ENCODE measurements at places on chromosomes 16 and 17. TPM values are rescaled to one million over a fixed set of nuclear protein-coding genes. Genes with fewer than 3 reads are reported as not detected.
A peak's percentile ranks its signal among the peaks of the same experiment; 100 is the strongest.

DNA sequence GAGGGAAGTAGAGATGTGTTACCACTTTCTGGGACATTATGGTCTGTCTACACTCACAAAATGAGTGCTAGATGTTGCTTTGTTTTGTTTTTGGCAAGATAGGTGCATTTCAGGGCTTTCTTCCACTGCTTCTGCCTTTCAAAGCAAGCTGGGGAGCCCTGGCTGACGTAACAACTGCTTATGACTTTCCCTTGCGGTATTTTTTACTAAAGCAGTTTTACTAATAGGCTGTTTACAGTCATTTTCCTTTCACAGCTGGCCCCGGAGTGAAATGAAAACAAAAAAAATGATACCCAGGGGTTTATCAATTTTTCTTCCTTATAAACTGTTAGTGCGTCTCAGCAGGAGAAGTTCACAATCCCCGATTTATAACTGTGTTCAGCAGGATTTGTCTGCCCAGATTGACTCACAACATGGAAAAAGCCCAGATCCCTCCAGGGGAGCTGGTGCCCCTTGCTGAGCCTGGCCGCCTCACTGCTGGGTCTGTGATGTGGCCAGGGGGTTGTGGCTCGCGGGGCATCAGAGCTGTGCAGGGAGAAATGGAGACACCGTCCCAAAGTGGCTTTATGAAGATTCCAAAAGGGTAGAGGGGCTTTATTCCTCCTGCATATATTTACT is 184.4 kb upstream of the HS3ST3A1 start:
- no peak overlapping the region for H3K27ac ChIP-seq
- no peak for DNase-seq
- H3K4me1 ChIP-seq: no peaks in the 10 kb centered on the region
- no peaks in the 10 kb centered on the region for H3K27me3 ChIP-seq

DNA sequence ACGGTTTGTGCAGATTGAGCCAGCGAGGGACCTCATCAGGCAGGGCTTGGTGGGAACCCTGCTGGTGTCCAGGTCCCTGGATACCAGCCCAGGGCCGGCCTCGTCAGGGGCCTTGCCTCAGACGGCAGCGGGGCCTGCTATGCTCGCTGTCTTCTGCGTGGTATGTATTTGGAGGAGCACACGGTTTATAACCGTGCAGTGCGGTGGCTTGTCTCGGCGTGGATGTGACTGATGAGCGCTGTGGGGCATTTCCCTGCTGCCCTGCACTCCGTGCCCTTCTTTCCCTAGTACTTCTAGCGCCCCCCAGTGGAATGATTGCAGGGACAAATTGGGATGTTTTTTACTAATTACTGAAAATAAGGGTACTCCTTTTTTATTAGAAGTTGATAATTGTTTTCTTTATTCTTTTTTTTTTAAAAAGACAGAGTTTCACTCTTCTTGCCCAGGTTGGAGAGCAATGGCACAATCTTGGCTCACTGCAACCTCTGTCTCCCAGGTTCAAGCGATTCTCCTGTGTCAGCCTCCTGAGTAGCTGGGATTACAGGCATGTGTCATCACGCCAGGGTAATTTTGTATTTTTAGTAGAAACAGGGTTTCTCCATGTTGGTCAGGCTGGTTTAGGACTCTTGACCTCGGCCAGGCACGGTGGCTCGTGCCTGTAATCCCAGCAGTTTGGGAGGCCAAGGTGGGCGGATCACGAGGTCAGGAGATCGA is 15.3 kb downstream of the TBCD start:
- DNase-seq: no peak
- H3K27ac ChIP-seq: no peak overlapping the region
- no peak overlapping the region for H3K4me3 ChIP-seq
- peaks cover 15% of the 10 kb centered on the region for H3K36me3 ChIP-seq
- no peaks in the 10 kb centered on the region for H3K4me1 ChIP-seq
- H3K27me3 ChIP-seq: no peaks in the 10 kb centered on the region

GRCh38 chr16:58119509-58119845 is 9.7 kb downstream of the CFAP20 start:
- DNase-seq: no peak
- no peak overlapping the region for H3K4me3 ChIP-seq
- no peaks in the 10 kb centered on the region for H3K27me3 ChIP-seq
- no peak overlapping the region for H3K27ac ChIP-seq
- H3K36me3 ChIP-seq: peaks cover 8% of the 10 kb centered on the region

- no peaks in the 10 kb centered on the region for H3K4me1 ChIP-seq
- H3K27ac ChIP-seq: no peak overlapping the region
- no peaks in the 10 kb centered on the region for H3K27me3 ChIP-seq
- H3K4me3 ChIP-seq: no peak overlapping the region
Measured at GRCh38 chr17:9943343-9943742, 38.3 kb upstream of the RCVRN start.

- no peak overlapping the region for H3K27ac ChIP-seq
- H3K4me1 ChIP-seq: no peaks in the 10 kb centered on the region
- no peak for DNase-seq
- H3K4me3 ChIP-seq: no peak overlapping the region
- H3K36me3 ChIP-seq: no peaks in the 10 kb centered on the region
Measured at GRCh38 chr16:10122546-10122945, 59.7 kb downstream of the GRIN2A start.

DNA sequence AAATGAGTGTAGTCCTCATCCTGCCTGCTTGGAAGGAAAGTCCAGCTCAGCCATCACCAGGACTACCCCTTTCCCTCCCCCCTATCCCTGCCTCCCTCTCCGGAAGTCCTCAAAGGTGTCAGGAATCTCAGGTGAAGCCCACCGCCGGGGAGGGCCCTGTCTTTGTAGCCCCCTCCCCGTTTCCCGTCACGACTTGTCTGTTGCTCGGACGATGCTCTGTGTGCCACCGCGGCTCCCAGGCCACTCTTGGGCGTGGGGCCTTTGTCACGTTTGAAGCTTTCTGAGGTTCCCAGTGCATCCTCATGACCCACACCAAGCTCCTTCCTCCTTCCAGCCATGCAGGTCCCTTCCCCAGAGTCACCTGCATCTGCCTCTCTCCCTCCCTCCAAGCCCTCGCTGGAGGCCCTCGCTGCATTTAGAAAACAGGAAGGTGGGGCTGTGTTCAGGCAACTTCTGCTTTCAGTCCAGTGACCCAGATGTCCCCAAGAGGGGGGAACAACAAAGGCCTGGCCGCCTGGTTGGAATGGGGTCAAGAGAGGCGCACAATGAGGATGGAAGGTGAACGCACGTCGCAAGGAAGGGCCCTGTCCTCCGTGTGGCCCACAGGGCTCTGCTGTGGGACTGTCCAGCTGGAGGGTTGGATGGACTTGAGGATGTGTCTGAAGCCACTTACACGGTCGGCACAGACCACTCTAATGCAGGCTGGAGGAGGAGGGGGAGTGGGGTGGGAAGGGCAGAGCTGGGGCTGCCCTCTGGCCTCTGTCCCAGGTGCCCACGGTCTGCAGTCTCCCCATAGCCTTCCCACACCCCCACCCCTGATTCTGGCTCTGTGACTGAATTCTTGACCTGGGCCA is 59.9 kb downstream of the OR1D5 start:
- peak; percentile 32 for DNase-seq
- H3K27me3 ChIP-seq: no peaks in the 10 kb centered on the region
- peaks cover 35% of the 10 kb centered on the region for H3K4me1 ChIP-seq
- peak overlapping the region; percentile 78 for H3K27ac ChIP-seq
- peak overlapping the region; percentile 40 for H3K4me3 ChIP-seq

GRCh38 chr17:73552300-73553048 is 91.8 kb downstream of the SDK2 start:
- H3K36me3 ChIP-seq: no peaks in the 10 kb centered on the region
- no peaks in the 10 kb centered on the region for H3K4me1 ChIP-seq
- no peak for DNase-seq

DNA sequence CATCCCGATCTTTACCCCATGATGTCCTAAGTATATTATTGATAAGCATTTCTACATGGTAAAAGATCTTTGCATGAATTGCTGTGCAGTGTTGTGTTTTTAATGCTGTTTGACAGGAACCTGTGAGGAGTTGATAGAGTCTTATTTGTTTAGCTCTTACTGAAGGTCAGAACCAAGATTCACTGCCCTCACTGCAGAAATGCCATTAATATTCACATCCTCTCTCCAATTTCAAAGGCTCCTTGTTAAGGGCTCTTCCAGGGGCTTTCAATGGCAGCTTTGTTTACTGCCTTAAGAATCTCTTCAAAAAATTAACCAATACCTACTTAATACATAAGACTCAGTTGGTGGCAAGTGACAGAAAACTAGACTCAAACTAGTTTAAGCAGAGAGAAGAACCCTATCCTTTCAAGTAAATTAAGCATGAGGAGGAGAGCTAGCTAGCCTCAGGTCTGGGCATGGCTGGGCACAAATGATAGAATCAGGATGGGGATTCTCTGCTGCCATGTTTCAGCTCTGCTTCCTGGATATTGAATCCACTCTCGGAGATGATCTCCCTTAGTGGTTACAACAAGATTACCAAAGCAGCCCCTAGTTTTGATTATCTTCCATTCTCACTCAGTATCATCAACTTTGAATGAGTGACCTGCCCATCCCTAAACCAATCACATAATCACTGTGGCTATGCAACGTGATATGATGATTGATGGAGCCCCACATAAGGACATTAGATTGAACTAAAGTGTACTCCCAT is 311.8 kb downstream of the CDH11 start:
- no peaks in the 10 kb centered on the region for H3K36me3 ChIP-seq
- H3K4me3 ChIP-seq: no peak overlapping the region
- H3K27me3 ChIP-seq: no peaks in the 10 kb centered on the region
- DNase-seq: no peak
- H3K27ac ChIP-seq: no peak overlapping the region

- no peak for DNase-seq
- no peak overlapping the region for H3K4me3 ChIP-seq
- H3K27me3 ChIP-seq: no peaks in the 10 kb centered on the region
- H3K4me1 ChIP-seq: no peaks in the 10 kb centered on the region
- no peaks in the 10 kb centered on the region for H3K36me3 ChIP-seq
- H3K27ac ChIP-seq: no peak overlapping the region
Measured at GRCh38 chr16:8346294-8346693, 244.0 kb downstream of the TMEM114 start.

DNA sequence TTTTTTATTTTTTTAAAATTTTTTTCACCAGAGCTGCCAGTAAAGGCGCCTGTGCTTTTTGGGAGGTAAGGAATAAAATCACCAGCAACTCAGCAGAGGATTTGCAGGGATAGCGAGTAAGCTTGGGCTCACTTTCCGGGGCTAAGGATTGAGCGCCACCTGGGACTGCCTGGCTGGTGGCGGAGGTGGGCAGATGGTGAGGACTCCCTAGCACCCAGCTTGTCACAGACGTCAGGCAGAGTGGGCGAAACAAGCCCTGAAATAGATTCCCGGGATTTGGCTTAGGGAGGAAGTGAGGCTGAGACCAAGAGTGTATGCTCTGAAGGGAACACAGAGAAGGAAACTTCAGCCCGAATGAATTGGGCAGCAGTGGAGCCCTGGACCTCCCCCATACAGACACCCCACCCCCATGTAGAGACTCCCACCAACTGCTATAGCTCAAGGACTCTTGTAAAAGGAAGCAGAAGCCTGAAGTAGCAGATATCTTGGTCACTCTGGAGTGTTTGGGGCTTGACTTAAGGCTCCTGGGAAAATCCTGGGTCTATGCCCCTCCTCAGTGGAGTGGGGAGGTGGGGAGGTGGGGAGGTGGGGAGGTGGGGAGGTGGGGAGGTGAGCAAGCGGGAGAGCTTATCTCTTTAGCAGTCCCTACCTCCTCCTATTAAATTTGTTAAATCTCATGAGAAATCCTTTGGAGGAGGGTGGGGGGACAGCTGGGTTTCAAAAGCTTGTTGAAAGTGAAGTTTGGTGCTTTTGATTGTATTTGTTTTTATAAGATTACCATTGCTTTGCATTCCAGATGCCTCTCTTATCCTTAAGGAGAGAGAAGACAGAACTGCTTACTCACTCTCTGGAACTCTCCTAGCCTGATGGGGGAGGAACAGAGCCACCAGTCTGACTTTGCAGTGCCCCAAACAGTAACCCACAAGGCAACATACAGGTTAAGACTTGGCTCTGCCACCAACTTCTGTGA is 8.2 kb downstream of the ARL4D start:
- no peak overlapping the region for H3K4me3 ChIP-seq
- H3K4me1 ChIP-seq: peaks cover 4% of the 10 kb centered on the region
- H3K36me3 ChIP-seq: no peaks in the 10 kb centered on the region
- DNase-seq: no peak
- H3K27me3 ChIP-seq: no peaks in the 10 kb centered on the region
- no peak overlapping the region for H3K27ac ChIP-seq

The PLA2G10 gene
- total RNA-seq: not detected

The SOST gene
- not detected for total RNA-seq

The TMEM238L gene
- not detected for total RNA-seq

The SDR42E2 gene
- total RNA-seq: not detected

The PDIA2 gene
- total RNA-seq: 0.36 TPM

The MMP2 gene
- total RNA-seq: 0.35 TPM

The CAVIN1 gene
- 1.1 TPM for total RNA-seq

The EVI2A gene
- 22.9 TPM for total RNA-seq

The CDC42EP4 gene
- total RNA-seq: 3.5 TPM

The LGALS9B gene
- 0.85 TPM for total RNA-seq

The NECAB2 gene
- not detected for total RNA-seq

The MRC2 gene
- total RNA-seq: 0.87 TPM
